A673 (cell line): ENCODE measurements at places on chromosomes 12 and 14.
A peak's percentile ranks its signal among the peaks of the same experiment; 100 is the strongest.

DNA sequence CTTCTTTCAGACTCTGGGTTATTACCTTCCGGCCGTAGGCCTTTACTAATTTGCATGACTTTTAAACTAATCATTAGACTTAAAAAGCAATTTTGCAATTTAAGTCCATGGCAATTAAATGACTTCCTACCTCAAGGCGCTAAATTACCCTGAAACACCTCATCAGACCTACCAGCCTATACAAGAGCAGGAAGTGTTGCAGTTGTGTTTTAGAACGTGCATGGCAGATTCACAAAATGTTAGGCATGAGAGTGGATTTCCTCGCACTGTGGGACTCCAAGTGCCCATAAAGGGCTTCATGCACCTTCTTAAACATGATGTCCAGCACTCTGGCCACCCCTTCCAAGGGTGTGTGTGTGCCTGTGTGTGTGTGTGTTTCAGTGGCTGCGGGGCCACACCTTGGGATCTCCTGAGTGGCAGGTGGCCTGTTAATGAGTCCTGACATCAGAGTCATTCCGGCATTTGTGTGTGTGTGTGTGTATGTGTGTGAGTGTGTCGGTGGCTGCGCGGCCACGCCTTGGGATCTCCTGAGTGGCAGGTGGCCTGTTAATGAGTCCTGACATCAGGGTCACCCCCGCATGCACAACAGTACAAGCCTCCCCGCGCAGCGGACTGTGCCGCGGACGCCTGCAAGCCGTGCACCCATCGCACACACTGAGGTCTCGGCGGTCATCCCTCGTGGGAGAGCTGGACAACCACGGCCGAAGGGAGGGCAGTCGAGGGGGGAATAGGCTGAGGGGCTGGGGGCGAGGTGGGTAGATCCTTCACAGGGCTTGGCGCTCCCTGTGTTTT, 900 bp downstream of the C2CD5 start:
- no peak for DNase-seq

GRCh38 chr14:55028066-55028465, 1.0 kb downstream of the SOCS4 start:
- DNase-seq = peak; percentile 9

DNA sequence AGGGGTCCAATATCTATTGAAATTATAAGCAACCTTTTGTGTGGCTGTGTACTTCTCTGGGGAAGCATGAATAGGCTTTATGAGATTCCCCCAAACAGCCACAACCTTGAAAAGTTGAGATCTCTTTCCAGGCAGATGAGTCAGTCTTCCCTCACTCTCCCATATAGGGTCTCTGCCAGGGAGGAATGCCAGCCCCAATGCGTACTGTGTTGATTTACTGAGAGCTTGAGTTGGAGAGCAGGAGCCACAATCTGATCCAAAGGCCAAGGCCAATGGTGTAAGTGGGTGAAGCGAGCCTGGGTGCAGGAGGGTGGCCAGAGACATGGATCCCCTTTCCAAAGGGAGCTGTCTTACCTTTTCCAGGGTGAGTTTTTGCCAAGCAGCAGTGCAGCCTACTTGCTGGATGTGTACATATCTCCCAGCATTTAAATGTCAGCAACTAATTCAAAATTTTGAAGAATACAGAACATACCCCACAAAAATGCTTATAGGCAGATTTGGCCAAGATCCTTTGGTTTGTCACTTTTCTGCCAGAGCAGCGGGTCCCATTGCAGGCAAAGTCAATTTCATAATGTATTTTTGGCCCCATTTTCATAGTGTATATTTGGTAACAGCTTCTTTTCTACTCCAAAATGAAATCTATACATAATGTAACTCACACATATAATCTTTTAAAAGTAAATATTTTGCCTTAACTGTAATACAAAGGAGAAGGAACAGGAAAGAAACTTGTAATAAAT, 88.2 kb downstream of the TBC1D30 start:
- DNase-seq = no peak

DNA sequence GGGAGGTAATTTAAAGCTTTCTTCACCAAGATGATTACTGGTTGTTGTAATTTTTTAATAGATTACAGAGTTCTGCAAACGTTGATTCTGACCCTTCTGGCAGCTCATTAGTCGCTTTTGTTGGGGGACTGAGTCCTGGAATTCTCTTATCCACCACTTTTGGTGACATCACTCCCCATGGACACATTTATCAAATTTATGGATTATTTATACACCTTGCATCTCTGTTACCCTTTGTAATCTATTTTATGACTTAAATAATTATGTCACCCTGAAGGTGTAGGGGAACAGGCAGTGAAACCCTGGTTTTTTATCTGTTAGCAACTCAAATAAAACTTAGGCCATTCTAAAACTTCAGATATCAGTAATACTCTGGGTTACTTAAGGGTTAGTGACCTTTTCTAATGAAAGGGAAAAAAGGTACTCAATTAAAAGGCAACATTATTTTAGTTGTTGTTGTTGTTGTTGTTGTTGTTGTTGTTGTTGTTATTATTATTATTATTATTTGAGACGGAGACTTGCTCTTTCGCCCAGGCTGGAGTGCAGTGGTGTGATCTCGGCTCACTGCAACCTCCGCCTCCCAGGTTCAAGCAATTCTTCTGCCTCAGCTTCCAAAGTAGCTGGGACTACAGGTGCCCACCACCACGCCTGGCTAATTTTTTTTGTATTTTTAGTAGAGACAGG, 58.9 kb upstream of the RNU6-7 start:
- DNase-seq = no peak

GRCh38 chr14:63524537-63525155, 18.5 kb downstream of the PPP2R5E start:
- no peak for DNase-seq
